ENCODE measurements at places on chromosomes 6 and 20.

DNA sequence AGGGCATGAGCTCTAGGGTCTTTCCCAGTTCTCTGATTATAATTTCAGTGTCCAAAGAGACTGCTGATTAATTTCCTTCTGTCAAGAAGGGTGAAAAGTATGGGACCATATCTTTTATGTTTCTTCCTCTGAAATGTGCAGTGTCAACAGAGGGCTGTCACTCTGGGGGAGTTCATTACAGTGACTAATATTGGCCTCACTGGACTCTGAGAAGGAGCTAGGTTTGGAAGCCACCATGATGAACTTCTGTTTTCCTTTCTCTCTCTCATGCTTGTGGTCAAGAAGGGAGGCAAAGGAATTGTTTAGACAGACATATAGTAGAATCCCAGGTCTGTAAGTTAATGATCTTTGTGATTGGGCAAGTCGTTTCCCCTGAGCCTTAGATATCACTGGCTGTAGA is 41.8 kb upstream of the BMP6 start:
- no peak for DNase-seq

GRCh38 chr6:33417128-33417902 is 592 bp downstream of the CUTA start:
- DNase-seq, result no peak

DNA sequence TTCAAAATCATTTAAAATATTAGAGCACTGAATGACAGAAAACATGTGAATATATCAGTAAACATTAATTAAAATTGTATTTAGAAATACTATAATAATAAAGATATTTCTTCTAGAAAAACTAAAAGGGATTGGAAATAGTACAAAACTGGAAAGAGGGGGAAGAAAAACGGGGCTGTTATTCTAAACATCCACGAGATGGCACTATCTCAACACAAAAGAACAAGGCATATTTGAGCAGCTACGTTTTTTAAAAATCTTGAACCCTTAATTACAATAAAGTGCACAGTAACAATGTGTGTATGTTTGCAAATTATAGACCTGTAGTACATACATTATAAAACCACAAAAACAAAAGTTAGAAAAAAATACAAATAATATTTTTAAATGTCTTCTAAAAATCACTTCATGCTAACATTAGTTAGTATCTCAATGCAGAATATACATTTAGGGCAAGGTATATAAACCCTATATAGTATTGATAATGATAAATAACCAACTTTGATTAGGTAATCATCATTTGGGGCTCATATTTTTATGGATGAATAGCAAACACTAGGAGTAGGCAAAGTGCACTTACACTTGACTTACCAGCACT is 42.5 kb upstream of the PNISR start:
- no peak for DNase-seq

GRCh38 chr20:35901678-35902544 is 52.4 kb downstream of the SCAND1 start:
- no peak for DNase-seq

- DNase-seq, result no peak
Observed at GRCh38 chr6:161400671-161401070, 126.8 kb upstream of the AGPAT4 start.

DNA sequence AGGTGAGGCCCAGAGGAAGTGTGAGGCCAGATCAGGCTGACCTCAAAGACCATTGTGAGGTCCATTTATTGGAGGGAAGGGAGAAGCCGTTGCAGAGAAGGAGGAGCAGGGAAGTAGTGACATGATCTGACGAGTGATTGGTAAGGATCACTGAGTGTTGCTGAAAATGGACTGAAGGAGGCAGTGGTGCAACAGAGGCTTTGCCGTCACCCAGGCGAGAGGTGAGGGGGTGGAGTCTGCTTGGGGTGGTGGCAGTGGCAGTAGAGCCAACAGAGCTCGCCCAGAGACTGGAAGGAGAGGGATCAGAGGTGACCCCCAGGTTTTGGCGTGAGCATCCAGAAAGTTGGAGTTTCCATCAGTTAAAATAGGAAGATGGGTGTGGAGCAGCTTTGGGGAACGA is 67.9 kb upstream of the CLDN20 start:
- DNase-seq, result no peak

DNA sequence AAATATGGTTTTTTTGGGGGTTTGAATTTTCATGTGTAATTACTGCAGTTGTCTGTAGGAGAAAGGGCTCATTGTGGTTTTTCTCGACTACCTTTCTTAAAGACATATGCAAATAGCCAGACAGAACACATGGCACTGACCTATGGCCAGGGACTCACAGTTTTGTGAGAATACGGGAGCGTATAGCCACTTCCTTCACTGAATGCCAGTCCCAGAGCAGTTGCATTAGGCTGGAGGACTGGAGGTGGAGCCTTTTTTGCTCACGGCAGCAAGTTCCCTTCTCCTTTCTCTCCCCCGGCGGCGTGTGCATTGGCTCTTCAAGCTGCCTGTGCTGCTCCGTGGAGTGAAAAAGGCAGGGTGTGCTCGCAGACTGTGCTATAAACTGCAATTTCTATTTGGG is 114.9 kb downstream of the AKAP7 start:
- no peak for DNase-seq

- DNase-seq, result no peak
Observed at GRCh38 chr6:163351013-163351412, 63.5 kb upstream of the QKI start.

DNA sequence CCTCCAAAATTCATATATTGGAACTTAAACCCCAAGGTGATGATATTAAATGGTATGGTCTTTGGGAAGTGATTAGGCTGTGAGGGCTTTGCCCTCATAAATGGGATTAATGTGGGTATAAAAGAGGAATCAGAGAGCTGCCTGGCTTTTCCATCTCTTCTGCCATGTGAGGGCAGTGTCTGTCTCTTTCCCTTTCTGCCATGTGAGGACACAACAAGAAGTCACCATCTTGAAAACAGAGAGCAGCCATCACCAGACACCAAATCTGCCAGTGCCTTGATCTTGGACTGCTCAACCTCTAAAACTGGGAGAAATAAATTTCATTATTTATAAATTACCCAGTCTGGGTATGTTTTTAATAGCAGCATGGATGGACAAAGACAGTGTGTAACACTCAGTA is 263.0 kb downstream of the PAX1 start:
- no peak for DNase-seq

DNA sequence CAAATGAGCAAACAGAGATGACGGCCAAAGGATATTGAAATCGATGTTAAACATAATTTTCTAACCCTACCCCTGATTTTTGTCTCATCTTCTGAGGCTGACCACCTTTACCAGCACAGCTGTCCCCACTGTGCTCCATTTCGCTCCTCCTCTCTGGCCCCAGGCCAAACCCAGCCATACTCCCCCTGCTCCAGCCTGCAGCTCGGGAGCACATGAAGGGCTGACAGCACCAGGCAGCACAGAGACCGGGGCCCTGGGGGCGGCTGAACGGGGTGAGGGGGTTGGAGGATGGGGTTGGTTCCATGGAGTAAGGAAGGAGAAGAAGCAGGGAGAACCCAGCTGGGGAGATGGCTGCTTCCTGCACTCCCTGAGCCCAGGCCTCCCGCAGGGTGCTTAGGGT is 3.2 kb upstream of the NCR2 start:
- no peak for DNase-seq

GRCh38 chr6:143555071-143555492 is 43.6 kb upstream of the FUCA2 start:
- no peak for DNase-seq

DNA sequence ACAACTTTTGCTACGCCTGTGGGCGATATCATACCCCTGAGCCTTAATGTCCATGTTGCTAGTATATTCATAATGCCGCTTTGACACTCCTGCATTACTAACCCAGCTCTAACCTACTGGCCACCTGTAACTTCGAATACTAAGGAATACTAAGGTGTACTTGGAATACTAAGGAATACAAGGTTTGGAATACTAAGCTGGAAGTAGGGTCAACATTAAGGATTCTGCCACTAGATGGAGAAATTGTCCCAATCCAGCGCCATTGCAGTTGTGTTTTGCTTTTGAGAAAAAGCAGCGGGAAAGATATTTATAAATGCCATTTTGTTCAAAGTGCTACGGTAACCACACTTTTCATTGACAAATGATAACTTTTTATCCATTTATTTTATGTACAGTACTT is 10.7 kb downstream of the TBXT start:
- DNase-seq, result no peak

DNA sequence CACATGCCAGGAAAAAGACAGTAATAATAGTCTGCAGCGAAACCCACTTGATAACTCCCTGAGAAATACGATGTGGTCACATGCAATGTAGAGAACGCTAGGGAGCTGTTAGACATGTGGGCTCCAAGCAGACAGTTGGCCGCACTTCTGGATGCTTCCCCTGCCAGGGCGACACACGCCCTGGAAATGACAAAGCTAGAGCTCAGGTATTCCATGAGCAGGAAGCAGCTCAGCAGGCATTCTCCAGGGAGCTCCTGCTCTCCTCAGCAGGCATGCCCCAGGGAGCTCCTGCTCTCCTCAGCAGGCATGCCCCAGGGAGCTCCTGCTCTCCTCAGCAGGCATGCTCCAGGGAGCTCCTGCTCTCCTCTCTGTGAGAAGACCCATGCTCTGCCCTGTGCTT is 52.4 kb upstream of the NXT1 start:
- DNase-seq, result no peak

DNA sequence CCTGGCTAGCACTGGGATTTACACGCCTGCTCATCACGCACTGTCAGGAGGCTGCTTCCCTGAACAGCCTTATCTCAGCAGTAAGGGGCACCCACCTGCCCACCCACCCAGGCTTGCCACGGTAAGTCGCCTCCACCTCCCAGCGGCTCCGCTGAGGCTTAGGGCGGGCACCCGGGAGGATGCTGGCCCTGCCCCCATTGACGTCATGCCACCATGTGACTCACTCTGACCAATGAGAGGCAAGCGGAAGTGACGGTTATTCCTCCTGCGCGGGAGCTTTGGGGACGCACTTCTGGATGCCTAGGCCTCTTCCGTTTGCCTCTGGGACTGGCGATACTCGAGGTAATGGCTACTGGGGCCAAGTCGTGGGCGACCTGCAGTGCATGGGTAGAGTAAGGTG is 256.8 kb downstream of the QKI start:
- no peak for DNase-seq

All from activated CD4-positive, alpha-beta T cell treated with anti-CD3 and anti-CD28 coated beads for 24 hours (primary cell).